ENCODE measurements at places on chromosomes 2 and 18.

- no peak for DNase-seq
These were observed 1060.0 kb upstream of the DDX18 start for GRCh38 chr2:116754381-116755101.

DNA sequence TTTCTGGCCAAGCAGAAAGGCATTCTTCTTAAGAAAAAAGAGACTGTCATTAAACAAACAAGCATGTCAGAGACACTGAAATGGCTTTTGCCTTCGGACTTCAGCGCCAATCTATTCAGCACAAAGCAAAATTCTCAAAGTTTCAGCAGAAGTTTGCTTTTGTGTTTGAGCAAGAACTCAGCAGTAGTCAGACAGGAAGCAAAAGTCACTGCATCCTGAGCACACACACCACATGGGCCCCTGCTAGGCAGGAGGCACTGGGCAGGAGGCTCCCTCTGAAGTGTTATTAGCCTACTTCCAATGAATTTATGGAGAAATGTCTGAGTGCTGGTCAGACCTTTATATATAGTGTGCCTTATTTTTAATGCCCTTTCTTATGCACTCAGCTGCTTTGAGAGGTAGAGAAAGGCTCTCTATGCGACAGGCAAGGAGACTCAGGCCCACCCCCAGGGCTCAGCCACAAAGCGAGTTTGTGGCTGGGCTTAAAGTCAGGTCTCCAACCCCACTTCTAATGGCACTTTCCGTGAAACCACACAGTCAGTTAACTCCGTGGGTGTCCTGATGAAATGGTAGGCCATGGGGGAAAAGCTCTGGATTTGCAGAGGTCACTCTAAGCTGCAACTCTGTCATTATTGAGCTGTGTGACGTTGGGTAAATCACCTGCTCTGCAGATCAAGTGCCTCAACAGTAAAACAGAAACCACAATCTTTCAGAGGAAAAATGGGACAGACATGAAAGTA is 161.0 kb upstream of the TMEM200C start:
- no peak for DNase-seq

DNA sequence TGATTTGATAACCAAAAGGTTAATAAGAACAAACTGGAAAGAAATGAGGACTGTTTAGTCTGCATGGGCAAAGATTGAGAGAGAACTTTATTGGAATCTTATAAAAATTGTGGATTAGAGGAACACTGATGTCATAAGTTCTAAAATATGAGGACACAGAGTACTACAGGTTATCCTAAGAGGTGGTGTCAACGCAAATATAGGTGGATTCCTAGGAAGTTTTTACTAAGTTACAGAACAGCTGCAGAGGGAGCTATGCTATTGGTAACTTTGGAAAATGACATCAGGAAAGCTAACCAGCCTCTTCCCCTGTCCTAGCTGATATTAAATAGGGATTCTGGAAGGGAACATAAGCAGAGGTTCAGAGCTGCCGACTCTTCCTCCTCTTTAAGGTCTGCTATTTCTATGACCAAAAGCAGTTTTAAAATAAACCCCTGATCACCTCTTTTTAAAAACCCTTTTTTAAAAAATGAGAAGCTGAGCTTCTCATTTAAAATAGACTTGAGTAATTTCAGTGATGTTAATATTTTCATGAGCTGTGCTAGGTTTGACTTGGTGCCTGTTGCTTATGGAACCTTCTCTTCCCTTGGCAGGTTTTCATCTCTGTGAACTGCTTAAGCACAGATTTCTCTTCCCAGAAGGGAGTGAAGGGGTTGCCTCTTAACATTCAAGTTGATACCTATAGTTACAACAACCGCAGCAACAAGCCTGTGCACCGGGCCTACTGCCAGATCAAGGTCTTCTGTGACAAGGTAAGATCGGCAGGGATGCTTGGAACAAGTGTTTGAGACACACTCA is 34.2 kb downstream of the GRHL1 start:
- DNase-seq: no peak

DNA sequence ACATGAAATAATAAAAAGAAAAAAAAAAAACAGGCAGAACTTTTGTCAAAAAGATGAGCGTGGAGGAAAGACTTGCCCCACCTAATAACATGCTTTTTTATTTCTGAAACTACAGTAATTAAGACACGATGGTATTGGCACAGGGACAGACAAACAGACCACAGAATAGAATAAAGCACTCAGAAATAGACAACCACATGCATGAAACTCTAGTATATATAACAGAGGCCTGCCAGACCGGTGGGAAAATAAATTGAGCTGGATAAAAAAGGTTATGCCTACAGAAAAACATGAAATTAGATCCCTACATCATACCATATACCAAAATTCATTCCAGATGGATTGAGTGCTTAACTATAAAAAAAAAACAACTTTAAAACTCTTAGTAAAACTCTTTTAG is 163.1 kb downstream of the NRP2 start:
- no peak for DNase-seq

- DNase-seq: no peak
These were observed 29.5 kb downstream of the SLC39A10 start for GRCh38 chr2:195686564-195686963.

GRCh38 chr2:168819050-168819715 is 16.7 kb downstream of the NOSTRIN start:
- no peak for DNase-seq

DNA sequence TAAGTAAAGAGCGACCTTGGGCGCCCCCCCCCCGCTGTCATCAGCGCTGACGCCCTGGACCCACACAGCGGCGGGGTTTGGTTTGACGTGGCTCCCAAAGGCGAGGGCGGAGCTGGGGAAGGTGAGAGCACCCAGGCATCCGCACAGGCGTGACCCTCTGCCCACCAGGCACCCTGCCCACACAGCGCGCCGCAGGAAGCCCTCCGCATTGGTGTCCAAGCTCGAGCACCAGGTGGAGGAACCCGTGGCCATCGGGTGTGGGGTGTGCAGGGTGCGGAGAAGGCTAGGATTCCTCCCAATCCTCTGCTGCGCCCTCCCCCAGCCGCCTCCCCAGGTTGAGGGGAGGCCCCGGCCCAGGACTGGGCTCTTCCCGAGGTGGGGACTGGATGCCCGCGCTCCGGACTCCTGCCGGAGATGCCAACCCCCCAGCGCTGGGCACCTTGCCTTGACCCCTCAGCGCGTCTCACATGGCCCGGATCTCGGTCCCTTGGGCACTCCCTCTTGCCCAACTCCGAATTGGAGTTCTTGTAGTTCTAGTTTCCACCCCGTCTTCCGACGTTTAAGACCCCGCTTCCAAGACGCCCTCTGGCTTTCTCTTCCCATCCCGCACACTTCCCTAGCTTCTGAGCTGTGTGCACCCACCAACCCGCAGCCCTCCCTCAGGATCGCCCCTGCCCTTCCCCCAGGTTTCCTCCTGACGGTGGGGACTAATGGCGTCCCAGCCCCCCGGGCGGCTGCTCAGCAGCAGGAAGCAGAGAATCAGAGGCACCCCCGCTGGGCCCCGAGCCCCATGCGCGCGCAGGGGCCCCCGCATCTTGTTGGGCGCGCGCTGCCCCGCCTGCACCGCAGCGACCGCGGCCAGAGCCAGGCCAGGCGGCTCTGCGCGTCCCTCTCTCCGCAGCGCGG is 25.9 kb upstream of the RESP18 start:
- DNase-seq: no peak

GRCh38 chr2:203463266-203463678 is 71.8 kb downstream of the RAPH1 start:
- no peak for DNase-seq

- no peak for DNase-seq
These were observed 25.4 kb downstream of the SH3BP4 start for GRCh38 chr2:234977228-234977679.

GRCh38 chr2:189824694-189825396 is 40.6 kb downstream of the PMS1 start:
- no peak for DNase-seq

- DNase-seq: no peak
These were observed 47.4 kb downstream of the GYPC start for GRCh38 chr2:126703311-126703710.

DNA sequence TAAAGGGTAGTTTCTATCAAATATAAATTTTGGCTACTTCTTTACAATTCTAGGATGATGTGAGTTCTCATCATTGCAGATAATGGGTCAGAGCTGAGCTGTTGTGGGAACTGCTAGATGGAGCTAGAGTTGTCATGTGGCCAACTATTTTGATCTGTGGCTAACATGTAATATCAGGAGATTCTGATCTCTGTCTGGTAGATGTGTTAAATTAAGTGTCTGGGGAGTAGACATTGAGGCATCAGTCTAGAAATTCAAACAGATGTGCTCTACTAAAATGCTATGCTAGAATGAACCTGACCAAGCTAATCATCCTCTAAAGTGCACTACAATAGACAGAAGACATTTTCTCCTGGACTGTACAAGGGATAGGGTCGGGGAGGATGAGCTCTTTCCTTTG is 30.3 kb upstream of the DARS1 start:
- DNase-seq: no peak

DNA sequence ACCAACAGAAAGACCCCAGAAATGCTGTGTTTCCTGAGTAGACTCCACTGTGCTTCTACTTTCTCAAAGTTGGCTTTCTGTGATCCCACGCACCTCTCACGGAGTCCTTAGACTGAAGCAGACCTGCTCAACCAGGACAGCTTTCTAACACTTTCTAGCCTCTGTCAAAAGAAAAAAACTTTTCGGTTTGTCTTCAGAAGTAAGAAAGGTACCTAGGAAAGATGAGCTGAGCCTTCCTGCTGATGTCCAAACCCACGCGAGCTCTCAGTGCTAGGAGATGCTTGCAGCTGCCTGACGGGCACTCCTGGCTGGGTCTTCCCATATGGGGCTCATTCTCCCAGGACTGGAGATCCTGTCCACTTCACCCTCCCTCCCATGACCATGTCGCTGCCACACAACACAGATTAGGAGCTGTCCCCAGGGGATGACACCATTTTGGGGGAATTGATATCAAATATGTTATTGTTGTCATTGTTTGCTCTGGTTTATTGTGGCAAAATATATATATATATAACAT is 49.2 kb upstream of the DAPL1 start:
- DNase-seq: no peak

GRCh38 chr2:20132990-20133535 is 81.6 kb upstream of the LAPTM4A start:
- no peak for DNase-seq

- DNase-seq: no peak
These were observed 53.1 kb downstream of the ACVR1 start for GRCh38 chr2:157822993-157823392.

DNA sequence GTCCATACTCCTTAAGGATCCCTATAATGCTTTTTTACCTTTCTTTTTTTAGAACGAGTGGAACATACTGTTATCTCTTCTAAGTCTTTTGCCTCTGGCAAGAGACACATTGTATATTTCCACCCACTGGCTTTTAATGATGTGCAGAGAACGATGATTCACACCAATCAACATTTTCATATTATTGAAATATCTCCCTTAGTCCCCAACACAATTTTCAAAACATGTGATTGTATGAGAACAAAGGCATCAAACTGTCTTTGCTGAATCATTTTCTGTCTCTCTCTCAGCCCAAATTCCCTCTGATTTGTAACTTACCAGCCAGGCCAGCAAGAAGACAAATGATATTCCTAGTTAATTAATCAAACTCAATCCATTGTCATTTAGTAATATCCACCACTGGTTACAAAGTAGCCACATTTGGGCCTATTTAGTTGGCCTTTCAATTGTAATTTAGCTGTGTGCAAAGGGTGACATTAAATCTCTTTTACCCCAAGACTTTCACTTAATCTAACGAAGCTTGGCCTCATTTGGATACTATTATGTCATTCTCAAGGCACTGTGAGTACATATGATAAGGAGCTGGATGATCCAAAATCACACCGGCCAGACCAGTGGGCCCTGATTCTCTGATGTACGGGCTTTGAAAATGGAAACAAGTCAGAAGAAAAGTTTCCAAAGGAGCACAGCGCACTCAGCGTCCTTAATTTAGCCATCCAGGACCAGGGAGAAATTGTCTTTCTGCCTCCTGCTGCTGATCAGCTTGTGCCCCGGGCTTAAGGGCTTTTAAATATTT is 185.1 kb downstream of the SCG2 start:
- no peak for DNase-seq

DNA sequence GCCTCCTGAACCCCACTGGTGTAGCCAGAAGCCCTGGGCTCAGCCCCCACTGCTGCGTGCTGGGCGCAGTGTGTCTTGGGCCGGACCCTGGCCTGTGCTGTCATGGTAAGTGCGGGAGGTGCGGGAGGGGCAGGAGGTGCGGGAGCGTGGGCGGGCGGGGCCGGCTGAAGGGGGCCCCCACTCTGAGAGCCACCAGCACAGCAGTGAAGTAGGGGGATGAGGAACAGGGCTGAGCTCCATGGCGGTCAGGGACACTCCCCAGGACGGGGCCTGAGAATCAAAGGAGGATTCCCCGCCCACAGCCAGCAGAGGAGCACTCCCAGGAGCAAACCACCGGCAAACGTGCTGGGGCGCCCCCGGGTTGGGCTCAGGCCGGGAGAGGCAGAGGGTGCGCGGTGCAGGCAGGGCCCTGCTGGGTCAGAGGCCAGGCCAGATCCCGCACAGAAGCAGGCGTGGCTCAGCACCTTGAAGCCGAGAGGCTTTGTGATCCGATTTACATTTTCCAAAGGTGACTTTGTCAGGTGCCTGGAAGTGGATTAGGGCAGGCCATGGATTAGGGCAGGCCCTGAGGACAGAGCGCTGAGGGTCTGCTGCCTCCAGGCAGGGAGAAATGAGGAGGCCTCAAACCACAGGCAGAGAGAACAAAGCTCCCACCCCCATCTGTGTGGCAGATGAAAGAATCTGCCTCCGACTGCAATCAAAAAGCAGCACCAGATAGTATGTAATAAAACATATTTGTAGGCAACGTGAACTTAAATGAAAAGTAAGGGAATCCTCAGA is 152.0 kb upstream of the RAB6C start:
- DNase-seq: no peak

- no peak for DNase-seq
These were observed 1.1 kb downstream of the TLK1 start for GRCh38 chr2:171159372-171160118.

- DNase-seq: no peak
These were observed 32.6 kb downstream of the GALM start for GRCh38 chr2:38698467-38699003.

All from GM18507 (cell line).